Suppressor macrophage treated with lipopolysaccharide for 4 hours (primary cell): ENCODE measurements at places on chromosomes 11 and 22.
A peak's percentile ranks its signal among the peaks of the same experiment; 100 is the strongest.

GRCh38 chr11:131391176-131391575, 20.8 kb downstream of the NTM start:
- no peak for DNase-seq

DNA sequence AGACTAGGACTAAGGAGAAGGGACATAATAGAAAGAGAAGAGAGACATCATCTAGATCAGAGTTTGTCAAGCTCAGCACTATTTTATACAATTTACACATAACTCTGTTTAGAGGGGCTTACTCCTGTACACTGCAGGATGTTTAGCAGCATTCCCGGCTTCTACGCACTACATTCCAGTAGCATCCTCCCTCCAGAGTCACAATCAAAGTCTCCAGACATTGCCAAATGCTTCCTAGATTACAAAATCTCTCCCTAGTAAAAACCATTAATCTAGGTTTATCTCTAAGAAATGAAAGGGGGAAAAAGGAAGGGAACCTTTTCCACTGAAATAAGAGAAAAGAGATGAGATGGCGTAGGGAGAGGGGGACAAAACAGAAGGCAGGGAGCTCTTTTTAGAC, 4.0 kb downstream of the USP28 start:
- DNase-seq, result no peak

DNA sequence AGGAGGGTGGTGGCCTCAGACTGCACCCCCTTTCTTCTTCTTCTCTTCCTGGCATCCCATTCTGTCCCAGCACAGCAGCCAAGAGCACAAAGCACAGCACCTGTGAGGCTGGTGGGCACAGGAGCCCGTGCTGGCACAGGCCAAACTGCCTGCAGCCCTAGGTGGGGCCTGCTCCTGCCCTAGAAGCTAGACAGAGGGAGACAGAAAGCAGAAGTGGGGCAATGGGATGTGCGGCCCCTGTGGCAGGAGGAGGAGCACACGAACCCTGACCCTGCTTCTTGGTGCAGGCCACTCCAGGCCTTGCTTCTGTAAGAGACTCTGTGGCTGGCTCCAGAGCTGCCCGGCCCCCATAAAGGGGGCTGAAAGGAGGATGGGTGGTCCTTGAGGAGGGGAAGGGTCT, 3.9 kb upstream of the PTS start:
- DNase-seq, result no peak

DNA sequence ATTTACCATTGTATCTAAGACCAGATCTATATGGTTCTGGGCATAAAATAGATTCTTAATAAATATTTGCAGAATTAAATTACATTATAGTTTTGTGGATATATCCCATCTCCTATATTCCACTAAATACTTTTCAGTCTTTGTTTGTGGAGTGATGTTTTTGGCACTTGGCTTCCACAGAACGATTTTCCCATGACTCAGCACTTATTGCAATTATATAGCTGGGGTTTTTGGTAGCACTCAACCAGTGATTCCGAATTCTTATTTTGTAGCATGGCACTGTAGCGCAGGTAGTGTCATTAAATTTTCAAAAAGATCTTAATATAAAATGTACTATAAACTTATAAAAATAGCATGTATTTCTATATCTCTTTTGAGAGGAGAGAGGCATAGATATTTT, 221.2 kb downstream of the TRPC6 start:
- no peak for DNase-seq

DNA sequence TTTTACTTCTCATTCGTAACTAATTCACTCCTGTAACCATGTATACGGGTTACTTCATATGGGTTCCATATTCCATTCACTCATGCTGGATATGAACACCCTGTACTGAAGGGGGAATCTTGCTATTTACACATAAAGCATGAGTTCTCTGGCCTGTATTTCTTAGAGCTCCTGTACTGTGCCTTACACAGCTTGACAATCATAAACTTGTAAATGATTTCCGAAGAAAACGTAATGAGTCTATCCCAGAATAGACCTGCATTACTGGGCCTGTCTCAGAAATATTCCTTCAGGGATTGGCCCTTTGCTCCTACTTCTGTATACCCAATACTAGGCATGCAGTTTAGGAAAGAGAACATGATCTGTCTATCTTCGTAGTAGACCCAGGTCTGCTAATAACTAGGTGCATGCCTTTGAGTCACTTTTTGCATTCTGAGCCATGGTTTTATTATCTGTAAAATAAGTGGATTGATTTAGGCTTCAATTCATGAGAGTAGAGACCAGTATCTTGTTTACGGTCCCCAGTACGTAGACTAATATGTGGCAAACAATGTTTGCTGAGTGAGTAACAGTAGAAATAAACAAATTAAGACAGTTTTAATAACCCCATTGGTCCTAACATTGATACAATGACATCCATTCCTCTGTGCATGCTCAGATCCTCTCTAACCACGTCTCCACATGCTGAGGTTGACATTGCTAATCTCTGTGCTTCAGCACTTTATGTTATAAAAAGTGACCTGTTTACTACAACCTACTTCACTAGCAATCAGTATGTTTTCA, 1.2 kb downstream of the CCDC34 start:
- DNase-seq, result no peak

DNA sequence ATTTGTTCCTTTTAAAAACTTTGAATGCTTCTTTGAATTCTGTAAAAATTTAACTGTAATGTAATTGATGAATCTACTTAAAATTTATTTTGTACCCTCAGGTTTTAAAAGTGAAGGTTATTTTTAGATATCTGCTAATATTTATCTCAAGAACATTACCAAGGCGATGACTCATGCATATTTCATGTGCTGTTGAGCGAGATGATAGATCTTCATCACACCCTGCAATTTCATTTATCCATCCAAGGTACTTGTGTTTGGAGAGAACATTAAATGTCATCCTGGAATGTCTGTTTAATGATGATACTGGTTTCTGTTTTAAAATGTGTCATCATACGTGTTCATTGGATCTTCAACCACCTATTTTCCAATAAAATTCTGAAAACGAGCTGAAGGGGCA, 6.7 kb upstream of the OOSP4A start:
- no peak for DNase-seq

- DNase-seq, result no peak
Observed at GRCh38 chr11:20770414-20770946, 101.1 kb downstream of the NELL1 start.

DNA sequence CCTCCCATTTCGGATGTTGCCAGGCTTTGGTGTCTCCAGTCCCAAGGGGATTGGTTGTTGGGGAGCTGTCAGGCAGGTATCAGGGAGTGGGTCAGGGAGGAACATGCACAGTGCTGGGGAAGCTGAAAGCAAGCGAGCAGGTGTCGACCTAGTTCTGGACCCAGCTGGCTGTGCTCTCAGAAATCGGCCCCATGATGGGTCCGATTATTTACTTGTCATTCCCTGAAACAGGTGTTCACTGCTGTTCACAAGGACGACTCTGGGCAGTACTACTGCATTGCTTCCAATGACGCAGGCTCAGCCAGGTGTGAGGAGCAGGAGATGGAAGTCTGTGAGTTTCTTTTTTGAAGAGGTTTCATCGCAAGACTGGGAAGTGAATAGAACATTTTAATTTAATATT, 76.8 kb downstream of the JAM3 start:
- no peak for DNase-seq

- DNase-seq, result no peak
Observed at GRCh38 chr22:19776433-19777031, 16.0 kb downstream of the TBX1 start.

DNA sequence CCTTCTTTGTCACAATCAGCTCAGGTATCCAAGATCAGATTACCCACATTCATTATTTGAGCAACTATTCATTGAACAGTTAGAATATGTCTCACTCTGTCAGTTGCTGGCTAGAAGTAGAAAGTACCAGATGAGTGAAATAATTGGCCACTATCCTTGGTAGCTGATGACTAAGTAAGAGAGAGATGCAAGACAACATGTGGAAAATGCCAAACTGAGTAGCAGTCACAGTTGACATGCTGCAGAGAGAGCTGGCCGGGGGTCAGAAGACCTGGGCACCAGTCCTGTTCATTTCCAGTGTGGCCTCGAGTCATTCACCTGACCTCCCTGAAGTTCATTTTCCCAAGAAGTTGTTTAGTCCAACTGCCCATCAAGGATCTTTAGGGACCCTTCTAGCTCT, 22.5 kb upstream of the SMIM35 start:
- no peak for DNase-seq

GRCh38 chr22:28989035-28989464, 72.6 kb downstream of the C22orf31 start:
- no peak for DNase-seq

GRCh38 chr11:76380159-76380976, 564 bp downstream of the THAP12 start:
- DNase-seq, result peak; percentile 51

GRCh38 chr11:133936136-133936535, 20.6 kb downstream of the IGSF9B start:
- no peak for DNase-seq

GRCh38 chr22:38107692-38108515, 2.6 kb downstream of the BAIAP2L2 start:
- DNase-seq, result no peak

- DNase-seq, result peak; percentile 56
Observed at GRCh38 chr11:765025-765801, 12.1 kb downstream of the GATD1 start.

GRCh38 chr11:73156686-73157085, 14.6 kb upstream of the FCHSD2 start:
- DNase-seq, result no peak

DNA sequence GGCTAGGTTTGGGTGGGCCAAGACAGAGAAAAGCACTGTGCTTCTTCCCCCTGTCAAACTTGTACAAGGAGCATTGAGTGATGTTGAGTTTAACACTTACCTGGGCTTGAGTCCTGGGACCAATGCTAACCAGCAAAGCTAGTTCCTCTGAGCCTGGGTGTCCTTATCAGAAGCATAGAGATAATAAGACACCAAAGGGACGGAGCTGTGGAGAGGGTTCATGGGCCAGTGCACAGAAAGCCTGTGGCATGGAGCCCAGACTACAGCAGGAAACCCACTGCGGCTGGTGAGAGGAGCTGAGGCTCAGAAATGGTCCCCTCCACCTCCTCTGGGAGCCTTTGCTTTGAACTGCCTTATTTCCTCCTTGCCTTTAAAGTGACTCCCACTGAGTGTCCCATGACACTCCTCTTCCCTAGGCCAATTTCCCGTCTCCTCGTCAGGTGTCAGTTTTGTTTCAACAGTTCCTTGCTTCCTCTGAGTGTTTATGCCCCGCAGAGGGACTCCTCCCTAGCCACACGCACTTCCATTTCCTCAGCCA, 9.4 kb downstream of the SLCO2B1 start:
- no peak for DNase-seq

- no peak for DNase-seq
Observed at GRCh38 chr11:39992551-39992950, 1466.9 kb downstream of the LRRC4C start.

GRCh38 chr11:84384731-84385130, 1098.6 kb upstream of the CCDC90B start:
- peak; percentile 42 for DNase-seq
